ENCODE measurements at places on chromosomes 11 and 22.
A peak's percentile ranks its signal among the peaks of the same experiment; 100 is the strongest.

- no peak for DNase-seq
These were observed 116.5 kb downstream of the SPON1 start for GRCh38 chr11:14079011-14079410.

DNA sequence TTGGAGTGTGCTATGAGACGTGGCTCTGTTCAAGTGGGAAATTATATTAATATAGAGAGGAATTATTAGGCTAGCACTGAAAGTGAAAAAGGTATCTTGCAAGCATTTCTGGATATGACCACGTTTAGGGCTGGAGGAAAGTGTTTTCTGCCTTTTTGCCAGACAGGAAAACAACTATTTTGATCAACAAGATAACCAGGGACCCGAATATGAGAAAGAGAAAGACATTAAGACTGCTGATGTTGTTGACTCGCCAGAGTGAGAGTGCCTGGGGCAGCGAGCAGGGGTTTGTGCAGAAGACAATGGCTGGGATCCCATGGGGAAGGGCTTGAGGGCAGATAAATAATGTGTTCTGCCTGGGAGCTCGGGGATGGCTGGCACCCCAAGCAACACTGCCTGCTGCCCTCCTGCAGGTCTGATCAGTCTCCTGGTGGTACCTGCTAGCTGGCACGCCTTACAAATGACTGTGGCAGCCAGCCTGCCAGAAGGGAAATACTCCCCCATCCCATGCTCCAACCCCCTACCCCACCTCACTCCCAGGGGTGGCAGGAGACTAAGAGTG lies 23.1 kb upstream of the CHST1 start:
- DNase-seq, result no peak

DNA sequence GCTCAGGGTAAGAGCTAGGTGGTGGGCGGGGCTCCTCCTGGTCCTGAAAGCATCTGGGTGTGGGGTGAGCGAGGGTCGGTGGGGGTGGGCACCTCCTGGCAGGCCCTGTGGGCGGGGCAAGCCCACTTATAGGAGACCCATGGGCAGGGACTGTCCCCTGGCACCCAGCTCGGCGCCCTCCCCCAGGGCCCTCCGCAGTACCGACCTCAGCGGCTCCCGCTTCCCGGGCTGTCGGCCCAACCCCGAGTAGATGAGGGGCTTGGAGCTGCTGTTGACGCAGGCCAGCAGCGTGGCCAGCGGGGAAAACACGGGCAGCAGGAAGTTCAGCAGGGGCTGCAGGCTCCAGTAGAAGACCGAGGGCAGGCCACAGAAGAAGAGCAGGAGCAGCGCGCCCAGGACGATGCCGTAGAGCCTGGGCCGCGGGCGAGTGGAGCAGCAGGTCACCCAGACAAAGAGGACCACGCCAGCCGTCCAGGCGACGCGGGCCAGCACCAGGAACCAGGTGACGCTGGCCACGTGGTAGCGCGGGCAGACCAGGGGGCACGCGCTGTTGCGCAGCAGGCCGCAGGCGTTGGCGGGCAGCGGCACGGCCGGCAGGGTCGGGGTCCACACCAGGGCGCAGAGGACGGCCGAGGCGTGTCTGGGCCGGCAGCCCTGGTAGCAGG lies 663 bp downstream of the MRGPRG start:
- no peak for DNase-seq

GRCh38 chr11:27555264-27555663 lies 48.7 kb upstream of the LIN7C start:
- DNase-seq, result no peak

DNA sequence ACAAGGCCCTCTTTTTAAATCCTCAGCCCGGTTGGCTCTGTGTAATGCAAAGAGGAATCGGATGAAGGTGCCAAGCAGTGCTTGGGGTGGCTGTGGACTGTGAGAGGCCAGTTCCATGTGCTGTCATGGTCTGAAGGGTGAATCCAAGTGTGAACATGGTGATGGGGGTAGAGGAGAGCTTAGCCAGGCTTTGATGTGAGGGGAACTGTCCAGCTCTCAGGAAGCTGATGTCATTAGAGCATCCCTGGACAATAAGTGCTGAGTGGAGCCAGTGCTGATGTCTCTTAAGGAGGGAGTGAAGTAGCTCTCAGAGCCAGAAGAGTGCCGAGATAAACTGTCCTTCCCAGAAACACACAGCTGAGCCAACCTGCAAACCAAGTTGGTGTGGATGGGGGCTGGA lies 53.6 kb downstream of the NAV2 start:
- DNase-seq, result no peak

- no peak for DNase-seq
These were observed 4.6 kb upstream of the DIXDC1 start for GRCh38 chr11:111932611-111932950.

- no peak for DNase-seq
These were observed 111.6 kb downstream of the WNT11 start for GRCh38 chr11:76094740-76095139.

DNA sequence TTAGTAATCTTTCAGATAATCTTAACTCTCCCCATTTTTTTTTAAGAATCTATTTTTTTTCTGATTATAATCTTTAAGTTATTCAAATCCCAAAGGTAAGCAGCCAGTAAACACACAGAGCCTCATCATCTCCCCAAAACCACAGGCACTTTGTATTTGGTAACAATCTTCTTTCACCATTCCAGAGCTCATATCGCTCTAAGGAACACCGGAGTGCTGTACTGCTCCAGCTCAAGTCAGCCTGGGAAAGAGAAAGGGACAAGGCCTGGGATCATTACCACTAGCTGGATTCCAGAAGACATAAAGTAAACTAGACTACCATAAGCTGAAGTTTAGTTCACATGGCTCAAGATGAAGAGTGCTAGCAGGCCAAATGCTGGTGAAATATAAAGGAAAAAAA lies 73.0 kb upstream of the APOA1 start:
- DNase-seq, result no peak

- DNase-seq, result no peak
These were observed 1.3 kb upstream of the ZDHHC8 start for GRCh38 chr22:20130319-20130718.

- DNase-seq, result no peak
These were observed 54.1 kb upstream of the B3GAT1 start for GRCh38 chr11:134466156-134466555.

GRCh38 chr22:38080850-38081635 lies 2.9 kb downstream of the SLC16A8 start:
- DNase-seq, result no peak

DNA sequence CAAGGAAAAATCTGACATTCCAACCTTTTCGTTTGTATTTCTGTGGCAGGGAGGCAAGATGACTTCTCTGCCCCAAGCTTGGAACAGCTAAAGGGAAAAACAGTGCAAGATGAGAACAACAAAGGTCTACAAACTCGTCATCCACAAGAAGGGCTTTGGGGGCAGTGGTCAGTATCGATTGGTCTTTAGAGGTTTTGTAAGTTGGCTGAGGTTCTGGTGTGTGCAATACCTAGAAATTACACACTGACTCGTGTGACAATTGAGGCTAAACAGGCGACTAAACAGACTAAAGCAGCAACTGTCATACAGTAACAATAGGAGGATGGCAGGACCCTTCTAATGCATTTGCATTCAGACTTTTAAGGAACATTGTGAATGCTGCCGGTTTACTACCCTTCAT lies 994 bp downstream of the DEPDC5 start:
- DNase-seq, result no peak

GRCh38 chr22:39955675-39956074 lies 4.5 kb upstream of the TMA7B start:
- no peak for DNase-seq

- DNase-seq, result no peak
These were observed 4.7 kb downstream of the SIK2 start for GRCh38 chr11:111606986-111607385.

GRCh38 chr11:11478687-11479086 lies 125.6 kb upstream of the CSNK2A3 start:
- DNase-seq, result no peak

DNA sequence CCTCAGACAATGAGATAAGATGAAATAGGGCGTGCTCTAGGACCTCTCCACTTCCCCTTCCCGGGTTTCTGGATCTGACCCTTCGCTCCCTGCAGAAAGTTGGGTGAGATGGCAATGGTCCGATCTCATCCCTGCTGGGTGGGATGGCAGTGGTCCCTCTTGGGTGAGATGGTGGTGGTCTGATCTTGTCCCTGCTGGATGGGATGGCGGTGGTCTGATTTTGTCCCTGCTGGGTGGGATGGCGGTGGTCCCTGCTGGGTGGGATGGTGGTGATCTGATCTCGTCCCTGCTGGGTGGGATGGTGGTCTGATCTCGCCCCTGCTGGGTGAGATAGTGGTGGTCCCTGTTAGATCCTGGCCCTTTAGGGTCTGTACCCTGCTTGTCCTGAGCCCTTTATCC lies 21.3 kb downstream of the ST14 start:
- no peak for DNase-seq

DNA sequence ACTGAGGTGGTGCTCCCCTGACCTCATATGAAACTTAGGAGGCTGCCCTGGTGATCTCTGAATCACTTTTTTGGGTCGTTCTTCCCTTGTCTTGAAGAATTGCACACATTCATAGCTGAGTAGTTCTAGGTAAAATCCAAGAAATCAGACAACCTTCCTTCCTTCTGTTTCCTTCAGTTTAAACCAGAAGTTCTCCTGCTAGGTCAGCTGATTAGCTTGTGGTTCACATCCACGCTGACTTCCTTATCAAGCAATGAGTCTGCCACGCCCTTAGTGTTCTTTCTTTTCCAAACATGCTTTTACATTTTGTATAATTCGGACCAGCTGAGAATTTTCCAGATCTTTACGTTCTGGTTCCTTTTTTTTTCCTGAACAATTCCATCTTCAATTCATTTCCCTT lies 892.8 kb downstream of the NTM start:
- no peak for DNase-seq

DNA sequence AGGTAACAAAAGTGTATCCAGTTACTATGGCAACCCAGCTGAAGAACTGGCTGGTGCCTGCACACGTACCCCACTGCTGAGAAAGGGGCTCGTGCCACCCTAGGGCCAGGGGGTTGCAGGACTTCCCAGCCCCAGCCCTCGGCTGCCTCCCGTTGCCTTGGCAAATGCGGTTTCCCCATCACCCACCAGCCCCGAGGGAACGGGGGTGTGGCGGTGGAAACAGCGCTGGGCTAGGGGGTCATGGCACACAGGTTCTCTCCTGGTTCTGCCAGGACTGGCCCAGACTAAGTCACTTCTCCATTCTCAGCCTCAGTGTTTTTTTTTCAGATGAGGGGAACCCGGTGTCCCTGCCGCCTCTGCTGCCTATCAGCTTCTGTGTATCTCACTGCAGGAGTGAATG lies 27.9 kb downstream of the PHF21B start:
- no peak for DNase-seq

DNA sequence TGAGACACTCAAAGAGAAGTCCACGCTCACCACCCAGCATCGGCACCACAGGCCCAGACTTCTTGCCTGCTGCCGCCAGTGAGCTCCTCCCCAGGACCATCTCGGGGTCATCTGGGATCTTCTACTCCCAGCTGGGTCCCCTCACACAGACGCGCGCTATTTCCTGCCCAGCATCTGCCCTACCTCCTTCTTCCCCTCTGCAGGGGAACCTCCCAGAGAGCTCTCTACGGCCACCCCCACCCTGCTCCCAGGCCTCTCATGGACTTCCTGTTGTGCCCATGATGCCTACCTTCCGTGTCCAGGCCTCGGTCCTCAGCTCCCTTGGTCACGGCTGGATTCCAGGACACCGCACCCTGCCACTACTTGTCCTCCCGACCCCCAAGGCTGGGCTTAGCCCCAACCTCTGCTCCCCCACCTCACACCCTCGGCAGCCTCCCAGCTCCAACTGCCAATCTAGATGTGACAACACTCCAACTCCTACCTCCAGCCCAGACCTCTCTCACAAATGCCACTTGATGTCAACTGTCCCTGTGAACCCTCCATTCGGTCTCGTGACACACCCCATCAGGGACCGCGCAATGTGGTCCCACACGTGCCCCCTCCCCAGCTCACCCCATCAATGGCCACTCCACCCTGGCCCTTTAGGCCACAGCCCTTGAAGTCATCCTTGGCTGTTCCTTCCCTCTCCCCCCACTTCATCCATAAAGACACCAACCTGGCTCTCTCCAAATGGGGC lies 45.3 kb downstream of the SGSM3 start:
- no peak for DNase-seq

- DNase-seq, result no peak
These were observed 45.8 kb downstream of the SCGB1A1 start for GRCh38 chr11:62464655-62465054.

GRCh38 chr22:31118046-31118820 lies 4.5 kb upstream of the INPP5J start:
- no peak for DNase-seq

- no peak for DNase-seq
These were observed 69.1 kb upstream of the WNT11 start for GRCh38 chr11:76275446-76275845.

DNA sequence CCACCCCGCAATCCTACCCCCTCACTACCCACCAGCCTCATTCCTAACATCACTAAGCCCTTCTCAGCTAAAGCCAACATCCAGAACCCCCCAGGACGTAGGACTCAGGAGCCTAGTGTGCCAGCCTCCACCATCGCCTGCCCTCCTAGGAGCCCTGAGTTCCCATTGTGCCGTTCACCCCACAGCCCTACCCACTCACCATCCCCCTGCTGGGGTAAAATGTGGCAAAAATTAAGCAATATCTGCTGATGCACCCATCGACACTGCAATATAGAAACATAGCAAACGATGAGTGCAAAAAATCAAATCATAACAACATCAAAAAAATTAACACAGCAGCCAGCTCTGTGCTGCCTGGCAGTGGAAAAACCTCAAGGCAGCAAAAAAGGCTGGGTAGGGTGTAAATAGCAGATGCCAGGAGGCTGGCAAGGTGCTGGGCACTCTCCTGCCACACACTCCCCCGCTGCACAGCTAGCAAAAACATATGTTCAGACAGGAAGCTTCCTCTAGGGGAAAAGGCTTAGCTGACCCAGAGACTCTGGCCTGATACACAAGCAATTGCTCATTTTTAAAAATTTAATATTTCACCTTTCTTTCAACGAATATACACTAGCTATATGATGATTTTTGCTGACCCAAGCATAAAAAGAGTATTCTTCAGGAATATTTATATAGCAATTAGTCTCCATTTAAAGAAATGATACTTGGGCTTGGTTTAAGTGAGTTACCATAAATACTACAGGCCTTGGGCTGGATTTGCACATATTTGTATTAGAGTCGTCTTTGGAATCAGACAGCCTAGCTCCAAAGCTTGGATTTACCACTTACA lies 33.8 kb downstream of the PRDM10 start:
- DNase-seq, result no peak

- DNase-seq, result no peak
These were observed 729 bp upstream of the CHKB start for GRCh38 chr22:50583294-50583861.

- DNase-seq, result no peak
These were observed 2.8 kb downstream of the GRK3 start for GRCh38 chr22:25567251-25567675.

- no peak for DNase-seq
These were observed 117.1 kb downstream of the KCNQ1 start for GRCh38 chr11:2561696-2562581.

DNA sequence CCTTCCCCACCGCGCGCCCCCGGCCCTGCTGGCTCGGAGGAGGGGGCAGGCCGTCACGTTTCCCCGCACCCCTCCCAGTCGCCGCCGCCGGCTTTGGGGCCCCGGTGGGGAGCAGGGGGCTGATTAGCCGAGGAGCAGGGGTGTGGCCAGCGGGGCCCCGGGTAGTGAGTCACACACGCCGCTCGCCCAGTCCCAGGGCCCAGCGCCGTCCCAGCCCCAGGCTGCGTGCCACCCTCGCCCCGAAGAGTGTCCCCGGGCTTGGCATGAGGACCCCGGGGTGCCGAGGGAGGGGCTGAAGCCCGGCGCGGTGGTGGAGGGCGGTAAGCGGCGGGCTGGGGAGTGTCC lies 34.4 kb downstream of the PRDM11 start:
- DNase-seq, result peak; percentile 35

Data from activated T-cell treated with anti-CD3 and anti-CD28 coated beads for 24 hours (primary cell).